NCI-H2081 treated with DMSO at 0.1 percent for 48 hours (cell line): ENCODE measurements at places on chromosomes 16 and 17.

- no peak for DNase-seq
Observed at GRCh38 chr17:56785405-56785804, 48.3 kb downstream of the C17orf67 start.

DNA sequence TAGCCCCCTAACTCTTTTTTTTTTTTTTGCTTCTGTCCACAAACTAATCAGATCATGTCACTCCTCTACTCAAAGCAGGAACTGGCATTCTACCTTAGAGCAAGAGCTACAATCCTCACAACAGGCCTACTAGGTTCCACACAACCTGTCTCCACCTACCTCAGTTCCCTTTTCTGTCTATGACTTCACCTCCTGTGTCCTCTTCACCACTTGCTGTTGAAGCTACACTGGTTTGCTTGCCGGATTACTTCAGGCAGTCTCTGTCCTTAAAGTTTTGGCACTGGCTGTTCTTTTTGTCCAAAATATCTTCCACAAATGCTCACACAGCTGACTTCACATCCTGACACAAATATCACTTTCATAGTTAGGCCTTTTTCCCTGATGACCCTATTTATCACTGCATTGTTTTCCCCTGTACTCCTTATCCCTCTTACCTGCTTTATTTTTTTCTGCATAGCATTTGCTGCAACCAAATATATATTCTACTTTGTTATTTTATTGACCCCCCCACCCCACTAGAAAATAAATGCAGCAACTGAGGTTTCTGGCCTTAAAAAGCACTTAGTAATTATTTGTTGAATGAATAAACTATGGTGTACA lies 72.0 kb downstream of the KANSL1 start:
- DNase-seq, result no peak

DNA sequence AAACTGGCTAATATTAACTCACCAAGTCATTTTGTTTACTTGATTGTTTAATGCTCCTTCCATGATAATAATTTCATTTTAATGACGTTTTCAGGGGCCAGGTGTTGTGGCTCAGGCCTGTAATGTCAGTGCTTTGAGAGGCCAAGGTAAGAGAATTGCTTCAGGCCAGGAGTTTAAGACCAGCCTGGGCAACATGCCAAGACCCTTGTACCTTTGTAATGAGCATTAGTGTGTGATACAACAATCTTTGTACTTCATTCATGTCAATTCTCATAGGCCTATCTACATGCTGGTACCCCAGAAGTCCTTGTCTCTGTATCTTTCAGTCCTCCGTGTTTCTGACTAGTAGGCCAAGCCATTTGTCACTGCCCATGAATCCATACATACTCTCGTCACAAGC lies 296.9 kb downstream of the ZFHX3 start:
- DNase-seq, result no peak

GRCh38 chr16:82088483-82088882 lies 53.4 kb downstream of the HSD17B2 start:
- no peak for DNase-seq

DNA sequence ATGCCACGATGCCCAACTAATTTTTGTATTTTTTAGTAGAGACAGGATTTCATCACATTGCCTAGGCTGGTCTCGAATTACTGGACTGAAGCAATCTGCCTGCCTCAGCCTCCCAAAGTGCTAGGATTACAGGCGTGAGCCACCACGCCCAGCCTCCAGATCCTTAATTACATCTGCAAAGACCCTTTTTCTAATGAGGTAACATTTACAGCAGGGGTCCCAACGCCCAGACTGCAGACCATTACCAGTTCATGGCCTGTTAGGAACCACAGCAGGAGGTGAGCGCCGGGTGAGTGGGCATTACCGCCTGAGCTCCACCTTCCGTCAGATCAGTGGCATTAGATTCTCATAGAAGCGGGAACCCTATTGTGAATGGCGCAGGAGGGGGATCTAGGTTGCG lies 4.0 kb upstream of the RAB11FIP4 start:
- DNase-seq, result no peak

- DNase-seq, result no peak
Observed at GRCh38 chr16:5865236-5865635, 767.6 kb upstream of the EEF2KMT start.

DNA sequence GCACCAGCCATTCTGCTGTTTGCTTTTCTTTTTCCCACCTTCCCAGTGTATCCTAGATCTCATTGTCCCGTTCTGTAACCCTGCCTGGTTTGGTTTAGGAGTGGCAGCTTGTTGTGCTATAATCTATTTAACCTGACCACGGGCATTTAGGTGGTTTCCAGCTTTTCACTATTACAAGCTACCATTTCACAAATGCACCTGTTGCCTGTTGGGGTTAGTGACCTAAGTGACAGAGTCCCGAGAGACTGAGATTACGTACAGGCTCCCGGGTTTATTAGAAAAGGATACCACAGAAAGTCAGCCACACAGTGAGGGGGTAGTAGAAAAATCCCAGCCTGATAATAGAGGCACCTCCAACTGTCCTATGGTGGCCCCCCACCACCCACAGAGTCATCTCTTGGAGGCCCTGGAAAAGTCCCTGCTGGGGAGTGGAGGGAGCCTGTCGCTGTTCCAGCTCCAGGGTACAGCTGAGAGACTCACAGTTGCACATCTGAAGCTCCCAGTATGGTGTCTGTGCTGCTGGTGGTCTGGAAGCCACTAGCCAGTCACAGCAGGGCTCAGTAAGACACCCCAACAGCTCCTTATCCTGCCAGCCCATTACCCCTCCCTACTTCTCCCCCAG lies 21.2 kb downstream of the CLEC16A start:
- no peak for DNase-seq

- no peak for DNase-seq
Observed at GRCh38 chr16:19810817-19811731, 73.6 kb downstream of the GPRC5B start.

GRCh38 chr16:85959686-85960085 lies 60.7 kb downstream of the IRF8 start:
- DNase-seq, result no peak

DNA sequence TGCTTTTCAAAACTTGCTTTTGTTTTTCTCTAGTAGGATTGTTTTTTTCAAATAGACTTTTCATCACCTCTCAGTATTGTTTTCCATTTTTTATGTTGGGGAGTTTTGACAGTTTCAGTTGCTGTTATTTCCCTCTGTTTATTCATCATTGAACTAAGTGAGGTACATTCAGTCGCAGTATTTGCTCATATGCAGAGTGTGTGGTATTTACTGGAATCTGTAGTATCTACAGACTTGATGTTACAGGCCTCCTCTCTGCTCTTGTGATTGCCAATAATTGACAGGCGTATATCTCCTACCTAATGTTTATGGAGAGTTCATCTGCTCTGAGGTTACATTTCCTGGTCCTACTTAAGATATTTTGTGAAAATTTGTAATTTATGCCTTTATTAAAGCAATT lies 49.6 kb downstream of the COX10 start:
- no peak for DNase-seq

- DNase-seq, result no peak
Observed at GRCh38 chr17:59342681-59343131, 11.3 kb downstream of the YPEL2 start.

DNA sequence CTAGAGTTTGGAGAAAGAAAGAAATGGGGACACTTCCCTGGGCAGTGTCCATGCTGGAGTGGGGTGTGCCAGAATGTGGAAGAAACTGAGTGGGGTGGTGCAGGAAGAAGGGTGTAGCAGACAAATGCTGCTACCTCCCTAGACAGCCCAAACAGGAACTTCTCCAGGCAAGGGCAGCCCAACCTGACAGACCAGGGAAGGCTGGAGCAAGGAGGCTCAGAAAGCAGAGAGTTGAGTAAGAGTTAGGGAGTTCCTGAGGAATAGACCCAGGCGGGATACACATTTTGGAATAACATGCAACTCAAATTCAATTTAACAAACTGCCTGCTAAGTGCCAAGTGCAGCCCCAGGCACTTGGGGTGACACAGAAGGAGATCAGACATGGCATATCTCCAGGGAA lies 1.0 kb upstream of the MYO18A start:
- no peak for DNase-seq

GRCh38 chr17:46793541-46793940 lies 25.0 kb downstream of the WNT3 start:
- no peak for DNase-seq

GRCh38 chr16:86019446-86020047 lies 120.6 kb downstream of the IRF8 start:
- DNase-seq, result no peak

DNA sequence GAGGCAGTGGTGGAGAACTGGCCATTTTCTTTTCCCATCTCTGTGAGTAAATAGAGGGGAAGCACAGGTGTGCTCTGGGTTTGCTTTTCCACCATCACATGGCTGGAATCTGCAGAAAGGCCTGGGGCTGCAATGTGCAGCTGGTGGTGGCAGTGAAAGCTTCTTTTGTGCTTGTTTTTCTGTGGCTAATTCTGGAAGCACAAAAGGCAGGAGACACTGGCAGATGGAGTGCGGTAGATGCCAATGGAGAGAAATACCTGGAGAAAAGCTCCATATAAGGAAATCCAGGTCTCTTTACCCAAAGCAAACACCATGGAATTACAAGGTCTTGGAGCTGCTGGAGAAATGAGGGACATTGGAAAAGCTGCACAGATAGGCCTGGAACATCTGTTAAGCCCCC lies 146.9 kb downstream of the HAPSTR1 start:
- no peak for DNase-seq

- no peak for DNase-seq
Observed at GRCh38 chr16:50841081-50841886, 99.4 kb downstream of the CYLD start.

- no peak for DNase-seq
Observed at GRCh38 chr17:82120148-82120547, 22.1 kb upstream of the FASN start.

DNA sequence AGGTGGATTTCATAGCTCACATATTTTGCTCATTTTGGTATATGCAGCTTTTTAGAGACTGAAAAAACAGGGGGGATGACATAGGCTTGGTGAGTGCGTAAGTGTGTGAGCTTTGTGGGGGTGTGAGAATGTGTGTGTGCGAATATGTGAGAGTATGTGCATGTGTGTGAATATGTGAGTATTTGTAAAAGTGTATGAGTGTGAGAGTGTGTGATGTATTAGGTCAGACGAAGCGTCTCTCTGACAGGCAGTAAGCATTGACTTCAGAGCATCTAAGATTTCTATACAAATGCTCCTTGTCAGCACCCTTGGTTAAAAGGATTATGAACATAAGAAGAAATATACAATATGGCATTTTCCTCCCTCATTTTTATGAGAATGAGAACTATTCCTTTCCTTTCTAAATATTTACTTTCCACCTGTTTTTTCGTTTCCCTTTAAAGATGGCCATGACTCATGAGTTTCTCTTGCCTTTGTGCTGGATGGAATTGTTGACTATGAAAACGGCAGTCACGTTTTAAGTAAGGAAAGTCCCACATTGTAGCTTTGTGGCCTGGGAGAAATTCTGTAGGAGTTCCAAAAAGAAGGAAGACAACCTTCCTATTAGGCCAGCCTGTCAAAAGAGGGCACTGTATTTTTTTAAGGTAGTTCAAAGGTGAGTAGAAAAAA lies 276.4 kb downstream of the FOXL1 start:
- no peak for DNase-seq

DNA sequence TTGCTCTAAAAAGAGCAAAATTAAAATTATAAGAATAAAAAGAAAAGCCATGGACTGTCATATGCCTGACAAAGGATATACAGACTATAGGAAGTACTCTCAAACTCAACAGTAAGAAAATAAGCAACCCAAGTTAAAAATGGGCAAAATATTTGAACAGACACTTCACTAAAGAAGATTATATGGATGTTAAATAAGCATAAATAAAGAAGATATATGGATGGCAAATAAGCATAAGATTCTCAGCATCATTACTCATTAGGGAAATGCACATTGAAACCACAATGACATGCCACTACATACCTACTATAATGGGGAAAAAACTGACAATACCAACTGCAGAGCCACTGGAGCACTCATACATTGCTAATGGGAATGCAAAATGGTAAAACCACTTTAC lies 14.9 kb upstream of the BEAN1 start:
- no peak for DNase-seq

DNA sequence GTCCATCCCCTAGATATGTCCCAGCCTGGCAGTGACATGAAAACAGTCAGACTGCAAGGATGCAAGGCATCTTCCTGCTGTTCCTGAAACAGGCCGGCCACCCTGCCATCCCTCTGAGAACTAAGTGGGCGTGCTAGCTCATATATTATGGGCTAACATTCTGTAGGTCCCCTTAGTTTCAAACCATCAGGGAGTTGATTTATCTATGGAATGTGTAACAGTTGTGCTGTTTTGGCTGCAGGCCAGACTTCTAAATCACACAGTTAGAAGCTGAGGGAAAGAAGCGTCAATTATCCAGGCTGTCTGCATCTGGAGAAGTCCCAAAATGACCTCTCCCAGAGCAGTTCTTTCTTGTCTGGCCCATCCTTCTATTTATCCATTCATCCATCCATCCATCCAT lies 102.7 kb upstream of the DNAH9 start:
- no peak for DNase-seq

DNA sequence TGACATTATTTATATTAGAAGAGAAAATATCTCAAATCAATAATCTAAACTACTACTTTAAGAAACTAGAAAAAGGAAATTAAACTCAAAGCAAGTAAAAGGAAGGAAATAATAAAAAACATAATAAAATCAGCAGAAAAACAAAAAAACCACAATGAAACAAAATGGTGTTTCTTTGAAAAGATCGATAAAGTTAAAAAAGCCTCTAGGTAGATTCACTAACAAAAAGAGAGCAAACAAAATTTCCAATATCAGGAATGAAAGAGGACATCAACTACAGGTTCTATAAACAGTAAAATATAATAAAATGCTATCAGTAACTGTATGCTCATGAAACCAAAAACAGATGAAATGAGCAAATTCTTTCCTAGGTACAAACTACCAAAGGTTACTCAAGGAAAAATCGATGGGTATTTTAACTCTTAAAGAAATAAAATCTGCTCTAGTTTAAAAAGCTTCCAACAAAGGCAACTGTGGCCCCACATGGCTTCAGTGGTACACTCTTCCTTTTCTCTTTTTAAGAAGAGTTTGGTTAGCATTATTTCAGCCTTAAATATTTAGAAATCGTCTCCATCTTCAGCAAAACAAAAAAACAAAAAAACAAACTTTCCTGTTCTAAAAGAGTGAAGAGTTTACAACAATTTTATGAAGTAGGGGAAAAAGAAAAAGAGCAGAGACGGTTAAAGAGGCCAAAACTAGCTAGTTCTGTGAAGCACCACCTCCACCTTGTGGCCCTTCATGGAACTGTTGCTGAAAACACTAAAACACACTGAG lies 102.2 kb downstream of the TRIM37 start:
- no peak for DNase-seq

DNA sequence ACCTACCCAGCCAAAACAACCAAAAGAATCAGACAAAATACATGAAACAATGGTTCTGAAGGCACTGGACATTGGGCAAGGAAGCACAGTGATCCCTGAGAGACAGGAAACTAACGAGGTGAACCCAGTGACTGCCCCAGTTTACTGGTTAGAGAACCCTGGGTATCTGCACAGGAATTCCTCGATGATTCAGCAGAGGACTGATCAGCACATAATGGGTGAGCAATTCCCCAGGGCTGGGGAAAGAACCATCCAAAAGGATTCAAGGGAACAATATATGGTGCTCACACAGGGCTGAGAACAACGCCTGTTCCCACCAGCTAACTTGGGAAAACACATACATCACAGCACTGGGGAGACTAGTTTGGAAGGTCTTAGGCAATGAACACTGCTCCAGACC lies 167.2 kb downstream of the PARN start:
- no peak for DNase-seq

GRCh38 chr16:28064706-28065249 lies 1.3 kb upstream of the GSG1L start:
- DNase-seq, result no peak

GRCh38 chr16:12447556-12447955 lies 356.1 kb downstream of the CPPED1 start:
- no peak for DNase-seq
